ENCODE measurements at places on chromosomes 3 and 15.

GRCh38 chr15:85749261-85750151, 45.2 kb downstream of the KLHL25 start:
- no peak for DNase-seq

DNA sequence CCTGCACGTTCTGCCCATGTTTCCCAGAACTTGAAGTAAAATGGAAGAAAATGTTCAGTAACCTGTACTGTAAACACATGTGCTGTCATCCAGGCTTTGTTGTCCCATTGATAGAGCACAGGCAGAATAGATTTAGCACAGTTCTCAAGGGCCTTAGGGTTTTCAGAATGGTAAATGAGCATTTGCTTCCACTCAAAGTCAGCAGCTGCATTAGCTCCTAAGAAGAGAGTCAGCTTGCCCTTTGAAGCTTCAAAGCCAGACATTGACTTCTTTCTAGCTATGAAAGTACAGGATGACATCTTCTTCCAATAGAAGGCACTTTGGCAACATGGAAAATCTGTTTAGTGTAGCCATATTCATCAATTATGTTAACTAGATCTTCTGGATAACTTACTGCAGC, 76.2 kb upstream of the TMEM108 start:
- no peak for DNase-seq

DNA sequence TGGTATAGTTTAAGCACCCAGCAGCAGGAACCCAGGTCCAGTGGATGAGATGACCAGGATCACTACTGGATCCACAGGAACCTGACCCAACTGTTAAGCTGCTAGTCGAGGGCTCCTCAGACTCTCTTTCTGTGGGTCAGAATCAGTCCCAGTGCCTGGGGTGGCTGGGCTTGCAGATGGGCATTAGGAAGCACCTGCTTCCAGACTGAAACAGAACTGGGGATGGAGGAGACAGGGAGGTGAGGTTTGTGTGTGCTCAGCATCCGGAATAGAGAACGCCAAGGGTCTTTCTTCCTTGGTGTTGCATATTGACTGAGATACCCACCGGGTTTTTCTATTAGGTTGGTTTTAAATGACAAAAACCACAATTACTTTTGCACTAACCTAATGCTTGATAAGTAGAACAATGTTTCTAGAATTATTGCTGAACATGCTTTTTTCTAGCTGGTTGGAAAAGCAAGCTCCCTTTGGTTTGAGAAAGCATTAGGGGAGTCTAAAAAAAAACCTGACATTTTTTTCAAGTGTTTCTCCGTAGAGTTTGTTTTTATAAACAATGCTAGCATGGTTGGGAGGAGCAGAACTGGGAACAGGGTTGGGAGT, 779 bp downstream of the ST3GAL6 start:
- no peak for DNase-seq

GRCh38 chr15:51991141-51991540, 19.6 kb upstream of the LEO1 start:
- DNase-seq, result no peak

- DNase-seq, result no peak
Observed at GRCh38 chr3:55014081-55014480, 86.2 kb upstream of the LRTM1 start.

- no peak for DNase-seq
Observed at GRCh38 chr3:58404396-58404795, 29.2 kb downstream of the PDHB start.
